ENCODE measurements at places on chromosomes 4 and X.

DNA sequence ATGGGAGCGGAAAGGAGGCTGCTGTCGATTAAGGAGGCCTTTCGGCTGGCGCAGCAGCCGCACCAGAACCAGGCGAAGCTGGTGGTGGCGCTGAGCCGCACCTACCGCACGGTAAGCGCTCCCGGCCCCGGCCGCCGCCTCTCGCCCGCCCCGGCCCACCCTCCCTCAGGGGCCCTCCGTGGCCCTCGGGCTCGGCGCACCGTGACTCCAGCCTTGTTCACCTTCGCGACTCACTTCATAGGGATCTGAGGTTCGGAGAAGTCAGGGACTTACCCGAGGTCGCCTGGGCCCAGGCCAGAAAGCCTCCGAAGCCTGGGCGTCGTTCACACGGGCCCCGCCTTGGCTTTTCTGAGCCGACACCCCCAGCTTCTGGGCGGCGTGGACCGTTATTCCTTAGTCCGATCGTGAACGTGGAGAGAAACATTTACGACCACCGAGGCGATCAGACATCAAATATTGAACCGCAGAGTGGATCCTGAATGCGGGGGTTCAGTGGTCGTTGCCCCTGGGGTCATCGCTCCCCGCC is 362 bp downstream of the NCAPG start:
- peak; percentile 65 for DNase-seq

- DNase-seq = no peak
Measured at GRCh38 chr4:22573198-22573597, 57.3 kb upstream of the ADGRA3 start.

- peak; percentile 68 for DNase-seq
Measured at GRCh38 chrX:41441934-41442823, 5.0 kb upstream of the NYX start.

DNA sequence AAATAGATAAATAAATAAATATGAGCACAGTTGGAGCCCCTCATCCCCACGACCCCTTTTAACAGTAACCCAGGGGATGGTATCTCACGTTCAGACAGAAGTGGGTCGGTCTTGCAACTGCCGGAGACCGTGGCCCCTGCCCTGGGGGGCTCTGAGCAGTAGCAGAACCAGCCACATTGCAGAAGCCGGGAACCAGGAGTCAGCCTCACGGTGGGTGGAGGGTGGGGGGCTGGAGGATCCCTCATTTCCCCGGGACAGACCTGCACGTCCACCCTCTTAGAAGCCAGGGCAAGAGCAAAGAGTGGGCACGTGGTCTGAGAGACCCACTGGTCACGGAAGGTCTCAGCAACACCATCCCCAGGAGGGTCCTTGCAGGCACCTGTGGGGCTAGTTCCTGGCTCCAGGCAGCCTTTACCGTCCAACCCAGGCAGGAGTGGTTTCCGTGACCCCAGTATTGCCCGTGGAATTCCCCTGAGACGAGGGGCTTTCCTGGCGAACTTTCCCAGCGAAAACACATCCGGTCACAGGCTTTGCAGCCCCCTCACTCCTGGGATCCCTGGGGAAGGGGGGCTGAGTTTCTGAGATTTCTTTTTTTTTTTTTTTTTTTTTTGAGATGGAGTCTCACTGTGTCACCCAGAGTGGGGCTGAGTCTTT is 8.8 kb upstream of the IL3RA start:
- no peak for DNase-seq

DNA sequence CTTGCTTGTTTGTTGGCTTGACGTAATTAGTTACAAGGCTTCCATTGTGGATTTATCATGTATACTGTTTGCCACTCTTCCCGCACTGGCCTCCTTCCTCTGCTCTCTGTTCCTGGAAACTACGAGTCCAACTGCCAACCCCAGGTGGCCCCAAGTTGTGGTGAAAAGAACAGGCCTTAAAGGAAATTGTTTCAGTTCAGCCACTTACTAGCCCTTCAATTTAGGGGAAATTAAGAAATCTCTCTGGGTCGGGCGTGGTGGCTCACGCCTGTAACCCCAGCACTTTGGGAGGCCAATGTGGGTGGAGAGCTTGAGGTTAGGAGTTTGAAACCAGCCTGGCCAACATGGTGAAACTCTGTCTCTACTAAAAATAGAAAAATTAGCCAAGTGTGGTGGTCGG is 28.0 kb downstream of the RBM47 start:
- no peak for DNase-seq

GRCh38 chrX:70488856-70489255 is 44.2 kb downstream of the DLG3 start:
- DNase-seq = no peak

- peak; percentile 35 for DNase-seq
Measured at GRCh38 chrX:49106930-49107329, 16.6 kb downstream of the GPKOW start.

DNA sequence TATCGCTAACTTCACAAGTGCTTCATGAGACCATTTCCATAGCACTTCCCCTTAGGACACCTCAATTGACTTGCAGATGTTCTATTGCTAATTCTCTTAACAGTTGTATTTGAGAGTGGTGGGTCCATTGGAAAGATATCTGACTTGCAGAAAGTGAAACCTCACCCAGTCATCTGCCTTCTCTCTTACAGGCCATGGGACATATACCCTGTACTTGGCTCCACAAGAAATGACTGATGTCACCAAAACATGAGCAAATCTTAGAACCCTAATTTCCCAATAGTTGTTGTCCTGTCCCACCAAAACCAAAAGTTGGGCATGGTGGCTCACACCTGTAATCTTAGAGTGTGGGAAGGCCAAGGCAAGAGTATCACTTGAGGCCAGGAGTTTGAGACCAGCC is 101.9 kb upstream of the MAML3 start:
- no peak for DNase-seq

GRCh38 chr4:15935504-15936402 is 2.8 kb downstream of the FGFBP1 start:
- DNase-seq = no peak

DNA sequence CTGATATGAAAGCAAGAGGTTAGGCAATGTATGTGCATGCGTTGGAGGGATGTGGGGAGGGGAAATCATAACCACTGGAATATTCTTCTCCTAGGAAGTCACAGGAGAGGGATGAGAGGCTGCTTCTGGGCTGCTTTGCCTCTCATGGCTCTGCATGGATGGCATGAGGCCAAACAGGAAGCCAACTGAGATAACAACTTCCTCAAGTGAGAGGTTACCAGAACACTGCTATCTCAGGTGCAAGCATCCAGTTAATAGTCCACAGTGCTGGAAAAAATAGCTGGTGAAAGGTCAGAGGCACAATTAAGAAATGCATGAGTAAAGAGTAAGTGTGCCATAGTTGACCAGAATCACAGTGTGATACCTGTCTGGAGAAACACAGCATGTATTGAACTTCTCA is 113.3 kb downstream of the ELOVL6 start:
- peak; percentile 47 for DNase-seq

DNA sequence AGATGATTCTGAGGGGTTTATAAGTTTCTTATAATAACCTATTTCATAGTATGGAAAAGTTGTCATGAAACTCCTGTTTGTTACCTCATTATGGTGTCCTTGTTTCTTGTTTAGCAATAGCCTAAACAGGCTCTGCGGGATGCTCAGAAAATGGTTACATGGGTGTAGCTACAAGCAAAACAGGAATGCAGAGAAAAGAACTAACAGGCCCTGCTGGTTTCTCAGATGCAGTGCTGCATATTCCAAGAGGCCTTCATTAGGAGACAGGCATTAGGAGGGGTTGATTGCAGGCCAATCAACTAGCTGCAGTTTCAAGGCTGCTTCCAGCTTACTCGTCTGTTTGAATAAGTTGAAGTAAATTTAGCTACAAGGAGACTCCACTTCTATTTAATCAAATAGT is 37.6 kb upstream of the HPGD start:
- DNase-seq = no peak

DNA sequence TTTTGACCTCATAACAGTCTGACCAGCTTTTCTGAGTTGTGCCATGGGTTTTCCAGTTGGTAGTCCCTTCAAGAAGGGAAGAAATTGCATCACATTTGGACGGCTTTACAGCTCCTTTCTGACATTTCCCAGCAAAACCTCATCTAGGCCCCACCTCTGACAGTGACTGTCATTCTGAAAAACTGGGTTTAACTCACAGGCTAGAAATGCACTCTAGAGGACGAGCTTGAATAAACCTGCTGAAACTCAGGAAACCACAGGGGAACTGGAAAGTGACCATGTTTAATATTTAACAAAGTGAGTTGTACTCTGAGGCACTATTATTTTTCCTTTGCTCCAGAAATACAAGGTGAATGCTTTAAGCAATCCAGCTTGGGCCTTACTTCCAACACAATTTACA is 434.3 kb upstream of the RASGEF1B start:
- DNase-seq = no peak

DNA sequence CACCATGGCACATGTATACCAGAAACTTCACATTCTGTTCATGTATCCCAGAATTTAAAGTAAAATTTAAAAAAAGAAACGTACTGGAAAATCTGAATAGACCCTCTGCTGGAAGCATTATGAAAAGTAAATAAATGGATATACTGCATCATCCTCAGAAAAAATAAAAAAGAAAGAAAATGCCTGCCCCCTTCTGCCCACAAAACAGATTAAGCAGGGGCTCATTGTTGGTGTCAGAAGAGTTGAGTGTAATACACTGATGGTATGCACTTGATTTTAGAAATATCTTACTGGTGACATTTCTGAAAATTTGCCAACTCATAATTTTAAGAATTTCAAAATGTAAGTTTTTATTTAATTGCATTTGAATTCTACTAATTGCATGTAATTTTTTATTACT is 77.8 kb downstream of the LRP2BP start:
- no peak for DNase-seq

- DNase-seq = no peak
Measured at GRCh38 chr4:168979338-168979737, 30.7 kb downstream of the CBR4 start.

DNA sequence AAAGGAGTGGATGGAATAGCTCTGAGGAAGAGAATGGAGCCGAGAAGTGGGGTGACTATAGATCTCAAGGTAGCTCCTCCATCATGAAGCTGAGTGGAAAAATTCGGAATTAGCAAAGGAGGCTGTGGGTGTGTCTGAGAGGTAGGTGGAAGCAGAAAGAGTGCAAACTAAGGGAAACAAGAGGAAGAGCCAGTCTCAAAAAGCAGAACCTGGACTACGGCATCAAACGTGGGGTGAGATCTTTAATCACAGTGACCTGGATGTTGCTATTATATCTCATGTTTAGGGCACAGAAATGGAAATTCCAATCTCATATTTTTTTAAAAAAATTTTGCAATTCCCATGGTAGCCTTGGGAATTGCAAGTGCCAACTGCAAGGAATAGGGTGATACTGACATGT is 162.5 kb upstream of the RASGEF1B start:
- DNase-seq = no peak

- DNase-seq = no peak
Measured at GRCh38 chr4:37890801-37891259, at the start of gene TBC1D1. TSS of gene TBC1D1 (plus strand) at chr4:37891084. CDS start at chr4:37902096, 11,012 bp downstream.

GRCh38 chr4:156559346-156559745 is 412.3 kb downstream of the PDGFC start:
- no peak for DNase-seq
